Cardiac septum (tissue), 1 donor: ENCODE measurements at places on chromosomes 11 and 22. TPM values are rescaled to one million over a fixed set of nuclear protein-coding genes. Genes with fewer than 3 reads are reported as not detected.

Gene DDIAS
- 0.22 TPM for total RNA-seq

Gene C11orf97
- total RNA-seq, result not detected

Gene C22orf42
- not detected for total RNA-seq

Gene SNX19
- total RNA-seq, result 45.9 TPM

Gene NCF4
- total RNA-seq, result 6.1 TPM

Gene FADD
- 8.6 TPM for total RNA-seq

Gene SLC22A25
- total RNA-seq, result not detected

Gene TRIM6
- 0.46 TPM for total RNA-seq
